ENCODE measurements at places on chromosomes 1 and 21.
A peak's percentile ranks its signal among the peaks of the same experiment; 100 is the strongest.

GRCh38 chr1:223716302-223716862, 4.0 kb downstream of the CAPN2 start:
- DNase-seq: no peak

- DNase-seq: peak; percentile 24
Observed at GRCh38 chr1:221777431-221778072, 35.7 kb upstream of the DUSP10 start.

DNA sequence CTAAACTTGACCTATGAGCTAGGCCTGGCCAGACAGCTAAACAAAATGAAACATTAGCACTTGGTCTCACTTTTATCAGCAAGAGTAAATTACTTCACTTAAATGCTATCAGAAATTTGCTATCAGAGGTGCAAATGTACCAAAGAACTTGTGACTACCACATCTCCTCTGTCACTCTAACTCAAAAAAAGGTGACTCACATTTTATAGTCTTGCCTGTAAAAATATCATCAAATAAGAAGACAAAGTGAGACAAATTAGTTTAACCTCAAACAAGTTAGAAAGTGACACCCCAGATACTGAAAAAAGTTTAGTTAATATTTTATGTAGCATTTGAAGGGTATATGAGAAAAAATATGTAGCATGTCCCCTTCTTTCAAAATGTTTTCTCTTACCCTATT, 76.9 kb downstream of the EPS15 start:
- no peak for DNase-seq

DNA sequence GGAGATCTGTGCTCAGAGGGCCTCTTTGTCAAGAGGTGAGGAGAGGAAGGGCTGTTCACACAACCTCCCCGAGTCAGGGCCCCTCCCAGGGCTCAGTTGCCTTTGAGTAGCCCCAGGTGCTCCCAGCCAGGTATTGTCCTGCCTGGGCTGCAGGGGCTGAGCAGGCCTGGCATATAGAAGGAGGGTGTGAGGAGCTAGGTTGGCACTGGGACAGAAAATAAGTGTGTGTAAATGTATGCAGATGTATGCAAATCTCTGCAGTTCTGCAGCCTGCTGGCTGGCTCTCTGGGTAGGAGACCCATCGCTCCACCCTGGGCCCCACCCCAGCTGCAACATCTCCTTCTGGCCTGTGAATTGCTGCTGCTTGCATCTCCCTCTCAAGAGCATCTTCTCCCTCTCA, 52.4 kb downstream of the NAV1 start:
- DNase-seq: no peak

GRCh38 chr1:28782011-28782410, 30.0 kb upstream of the OPRD1 start:
- no peak for DNase-seq

GRCh38 chr1:166544036-166544435, 295.2 kb upstream of the POGK start:
- no peak for DNase-seq

GRCh38 chr1:204320382-204320804, 39.3 kb downstream of the PLEKHA6 start:
- no peak for DNase-seq

DNA sequence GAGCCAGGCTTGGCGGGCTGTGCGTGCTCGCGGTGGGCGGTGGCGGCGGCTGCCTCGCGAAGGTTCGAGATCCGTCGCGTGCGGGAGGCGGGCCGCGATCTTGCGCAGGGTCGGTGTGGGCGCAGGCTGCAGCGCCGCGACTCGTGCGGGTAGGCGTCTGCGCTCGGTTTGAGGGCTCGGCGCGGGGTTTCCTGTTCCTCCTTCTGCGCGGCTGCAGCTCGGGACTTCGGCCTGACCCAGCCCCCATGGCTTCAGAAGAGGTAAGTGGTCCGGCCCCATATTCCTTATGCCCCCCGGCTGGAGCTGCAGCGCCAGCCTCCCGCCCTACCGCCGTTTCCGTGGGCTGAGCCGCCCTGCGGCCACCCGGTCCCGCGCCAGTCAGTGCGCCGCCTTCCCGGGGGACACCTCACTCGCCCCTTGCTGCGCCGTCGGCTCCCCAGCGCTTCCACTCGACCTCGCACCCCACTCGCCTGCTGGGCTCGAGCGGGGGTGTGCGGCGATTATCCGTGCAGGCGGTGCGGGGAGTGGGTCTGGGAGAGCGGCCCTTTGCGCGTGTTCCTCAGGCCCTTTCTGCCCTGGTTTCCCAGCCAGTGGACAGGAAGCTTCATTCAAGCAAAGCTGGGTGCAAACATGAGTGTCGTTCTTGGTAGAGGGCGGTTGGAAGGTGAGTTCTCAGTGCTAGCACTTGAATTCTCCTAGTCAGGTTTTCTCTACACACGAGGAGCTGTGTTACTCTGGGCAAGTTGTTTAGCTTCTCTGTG, at the start of gene CACYBP:
CACYBP (plus strand) TSS at position 12 of the 761 bp plus-strand sequence; CDS start at position 246, 234 bp downstream.
- DNase-seq: peak; percentile 54

DNA sequence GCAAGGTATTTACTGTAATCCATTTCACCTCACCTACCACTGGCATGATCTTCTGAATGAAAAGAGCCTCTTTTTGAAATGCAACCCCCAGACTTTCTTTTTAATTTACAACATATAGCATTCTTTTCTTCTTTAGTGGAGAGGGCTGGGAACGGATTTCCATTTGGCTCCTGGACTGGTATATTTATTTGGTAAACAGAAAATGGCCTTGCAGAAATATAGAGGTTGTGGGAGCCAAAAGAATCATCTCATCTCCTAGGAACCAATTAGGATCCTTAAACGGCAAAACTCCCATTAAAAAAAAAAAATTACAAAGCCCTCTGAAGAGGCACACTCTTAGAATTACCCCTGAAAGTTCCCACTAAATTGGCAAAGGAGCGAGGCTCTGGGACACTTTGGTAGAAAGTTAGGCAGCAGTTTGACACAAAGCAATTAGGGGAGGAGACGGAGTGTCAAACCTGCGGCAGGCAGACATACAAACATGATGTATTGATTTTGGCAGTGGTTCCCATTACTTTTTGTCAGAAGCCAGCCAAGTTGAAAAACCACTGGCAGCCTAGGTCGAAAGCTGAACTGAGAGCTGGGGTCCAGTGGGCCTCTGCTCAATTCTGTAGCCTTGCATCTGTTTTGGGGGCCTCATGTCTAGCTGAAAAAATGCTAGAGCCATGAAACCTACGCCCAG, 135.1 kb upstream of the MAGI3 start:
- no peak for DNase-seq

GRCh38 chr21:45507888-45508508, 34.2 kb downstream of the SLC19A1 start:
- peak; percentile 9 for DNase-seq

GRCh38 chr1:154774175-154774855, 95.8 kb downstream of the KCNN3 start:
- DNase-seq: no peak

- peak; percentile 86 for DNase-seq
Observed at GRCh38 chr1:45009956-45010854, 919 bp downstream of the HECTD3 start.

GRCh38 chr1:29452463-29453230, 216.3 kb downstream of the PTPRU start:
- no peak for DNase-seq

DNA sequence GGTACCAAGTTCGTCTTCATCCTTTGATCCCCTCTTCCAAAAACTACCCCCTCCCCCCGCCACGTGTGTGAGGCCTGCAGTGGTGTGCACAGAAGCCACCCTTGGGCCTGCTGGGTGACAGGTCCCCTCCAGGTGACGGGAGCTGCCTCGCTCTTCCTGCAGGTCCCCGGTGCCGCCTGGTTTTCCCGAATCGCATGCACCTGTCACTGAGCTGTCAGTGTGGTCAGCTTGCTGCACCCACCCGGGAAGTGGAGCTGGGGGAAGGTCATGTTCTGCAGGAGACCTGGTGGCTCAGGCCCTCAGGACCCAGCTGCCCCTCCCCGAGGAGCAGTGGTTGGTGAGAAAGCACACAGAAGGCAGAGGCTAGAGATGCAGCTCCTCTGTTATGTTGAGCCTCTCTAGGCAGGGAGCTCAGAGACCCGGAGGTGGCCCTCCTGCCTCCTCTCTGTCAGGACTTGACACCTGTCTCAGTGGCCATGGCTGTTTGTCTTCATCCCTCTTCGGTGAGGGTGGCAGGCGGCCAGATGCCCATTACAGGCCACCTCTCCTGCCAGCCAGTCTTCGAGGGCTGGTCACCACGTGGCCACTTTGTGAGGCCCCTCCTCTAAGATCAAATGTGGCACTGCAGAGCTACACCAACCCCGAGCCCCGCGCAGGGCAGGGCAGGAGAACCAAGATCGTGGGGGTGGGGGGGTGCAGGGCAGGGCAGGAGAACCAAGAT, 60.9 kb downstream of the SKI start:
- no peak for DNase-seq

DNA sequence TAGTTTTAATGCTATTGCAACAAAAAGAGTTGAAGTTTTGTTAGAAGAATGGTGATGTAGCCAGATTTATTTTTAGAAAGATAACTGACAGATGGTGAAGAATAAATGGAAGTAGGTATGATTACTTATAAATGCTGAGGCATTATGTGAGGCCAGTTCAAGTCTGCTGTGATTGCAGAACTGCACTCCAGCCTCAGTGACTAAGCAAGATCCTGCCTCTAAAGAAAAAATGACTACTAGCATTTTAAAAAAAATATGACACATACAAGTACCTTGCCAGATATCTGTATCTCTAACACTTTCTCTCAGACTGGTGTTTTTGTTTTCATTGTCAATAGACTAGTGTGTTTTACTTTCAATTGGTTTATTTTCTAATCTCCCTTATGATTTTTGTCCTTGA, 1242.4 kb upstream of the ADGRL4 start:
- DNase-seq: no peak

GRCh38 chr1:60213253-60213652, 139.7 kb upstream of the C1orf87 start:
- no peak for DNase-seq

DNA sequence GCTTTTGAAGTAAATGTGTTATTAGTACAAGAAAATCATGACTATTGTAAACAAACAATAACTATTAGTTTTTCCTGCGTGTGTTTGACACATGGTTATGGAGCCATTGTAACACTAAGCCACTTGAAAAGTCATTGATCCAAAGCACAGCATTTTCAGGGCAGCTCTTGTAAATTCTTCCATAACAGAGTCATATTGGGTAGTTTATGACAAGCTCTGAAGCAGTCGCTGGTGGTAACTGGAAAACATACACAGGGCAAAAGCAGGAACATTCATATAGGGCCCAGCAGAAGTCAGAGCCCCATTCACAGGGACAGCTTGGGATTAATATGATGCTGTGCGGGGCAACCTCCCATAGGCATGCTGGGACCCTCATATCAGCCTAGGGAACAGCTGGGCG, 483.2 kb upstream of the PTBP2 start:
- no peak for DNase-seq

DNA sequence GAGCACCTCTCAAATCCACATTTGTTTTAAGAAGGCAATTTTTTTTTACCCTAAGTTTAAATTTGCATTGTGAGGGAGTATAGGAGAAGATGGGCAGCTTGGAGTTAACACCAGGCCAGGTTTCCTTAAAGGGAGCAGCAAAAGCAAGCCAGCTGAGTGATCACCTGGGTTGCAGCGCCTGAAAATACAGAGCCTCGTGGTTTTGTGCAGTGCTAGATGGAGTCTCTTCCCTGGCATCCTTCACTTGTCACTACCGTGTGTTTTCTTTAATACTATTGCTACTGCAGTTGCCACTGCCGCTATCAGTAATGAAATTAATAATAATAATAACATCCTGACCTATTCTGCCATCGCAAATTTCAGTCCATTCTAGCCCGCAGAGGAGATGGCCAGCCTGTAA, 35.2 kb upstream of the VAV3 start:
- no peak for DNase-seq

- peak; percentile 47 for DNase-seq
Observed at GRCh38 chr1:168466092-168466713, 77.6 kb downstream of the XCL2 start.

GRCh38 chr1:246608616-246609376, 42.5 kb downstream of the CNST start:
- DNase-seq: peak; percentile 83

GRCh38 chr1:80656641-80657040, 1144.1 kb upstream of the ADGRL2 start:
- DNase-seq: no peak

- no peak for DNase-seq
Observed at GRCh38 chr1:39761557-39762260, 9.4 kb downstream of the OXCT2 start.

- no peak for DNase-seq
Observed at GRCh38 chr1:116284819-116285390, 88.1 kb upstream of the ATP1A1 start.
